ENCODE measurements at places on chromosomes 2 and 18.

DNA sequence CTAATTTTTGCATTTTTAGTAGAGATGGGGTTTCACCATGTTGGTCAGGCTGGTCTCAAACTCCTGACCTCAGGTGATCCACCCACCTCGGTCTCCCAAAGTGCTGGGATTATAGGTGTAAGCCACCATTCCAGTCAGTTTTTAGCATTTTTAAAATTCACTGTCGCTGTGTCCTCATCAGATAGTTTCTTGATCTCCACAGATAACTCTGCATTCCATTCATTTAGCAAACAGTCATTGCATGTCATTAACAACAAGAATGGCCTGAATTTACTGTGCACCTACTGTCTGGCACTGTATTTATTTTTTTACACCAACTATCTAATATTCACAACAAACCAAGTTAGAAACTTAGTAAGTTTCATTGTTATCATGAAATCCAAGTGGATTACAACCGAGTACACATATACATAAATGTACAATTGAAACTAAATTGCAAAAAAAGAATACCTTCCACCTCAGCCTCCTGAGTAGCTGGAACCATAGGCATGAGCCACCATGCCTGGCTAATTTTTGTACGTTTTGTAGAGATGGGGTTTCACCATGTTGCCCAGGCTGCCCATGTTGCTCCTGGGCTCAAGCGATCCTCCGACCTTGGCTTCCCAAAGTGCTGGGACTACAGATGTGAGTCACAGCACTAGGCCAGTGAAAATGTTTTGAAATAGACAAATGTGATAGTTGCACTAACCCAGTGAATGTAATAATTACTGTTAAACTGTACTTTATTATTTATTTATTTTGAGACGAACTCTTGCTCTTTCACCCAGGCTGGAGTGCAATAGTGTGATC, 4.3 kb downstream of the MCEE start:
- no peak for DNase-seq

GRCh38 chr2:71643674-71644357, 190.5 kb downstream of the DYSF start:
- DNase-seq, result no peak

- no peak for DNase-seq
Measured at GRCh38 chr18:51757255-51757924, 559.9 kb upstream of the MEX3C start.

DNA sequence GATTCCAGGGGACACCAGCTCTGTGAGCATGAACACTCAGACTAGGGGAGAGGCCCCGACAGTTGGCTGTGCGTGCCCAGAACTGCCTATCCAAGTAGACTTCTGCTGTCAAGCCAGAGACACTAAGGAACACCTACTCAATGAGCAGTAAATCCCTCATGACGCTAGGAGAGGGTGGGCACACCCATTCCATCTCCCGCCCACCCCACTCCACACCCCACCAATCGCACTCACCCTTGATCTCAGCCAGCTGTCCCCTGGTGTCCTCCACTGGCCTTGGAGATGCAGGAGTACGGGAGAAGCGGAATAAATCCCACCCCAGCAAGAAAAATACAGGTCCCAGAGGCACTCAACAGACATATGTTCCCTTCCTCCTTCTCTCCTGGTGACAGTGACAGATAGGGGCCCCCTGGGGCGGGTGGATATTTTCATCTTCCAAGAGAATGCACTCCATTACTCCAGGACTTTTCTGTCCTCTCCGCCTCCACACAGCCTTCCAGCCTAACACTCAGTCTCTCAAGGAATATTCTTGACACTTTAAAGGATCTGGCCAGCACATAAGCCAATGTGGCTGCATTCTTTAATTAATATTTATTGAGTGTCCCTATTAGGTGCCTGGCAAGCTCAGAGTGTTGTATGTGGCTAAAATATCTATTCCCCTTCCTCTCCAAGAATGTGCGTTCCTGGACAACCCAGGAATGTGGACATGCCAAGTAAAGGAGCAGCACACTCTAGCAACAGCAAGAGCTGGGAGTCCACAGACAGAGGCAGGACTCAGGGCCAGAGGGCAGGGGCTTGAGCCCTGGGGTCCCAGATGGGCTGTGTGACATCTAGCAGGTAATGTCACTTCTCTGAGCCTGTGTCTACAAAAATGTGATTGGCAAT, 13.1 kb upstream of the SMAD7 start:
- DNase-seq, result no peak

DNA sequence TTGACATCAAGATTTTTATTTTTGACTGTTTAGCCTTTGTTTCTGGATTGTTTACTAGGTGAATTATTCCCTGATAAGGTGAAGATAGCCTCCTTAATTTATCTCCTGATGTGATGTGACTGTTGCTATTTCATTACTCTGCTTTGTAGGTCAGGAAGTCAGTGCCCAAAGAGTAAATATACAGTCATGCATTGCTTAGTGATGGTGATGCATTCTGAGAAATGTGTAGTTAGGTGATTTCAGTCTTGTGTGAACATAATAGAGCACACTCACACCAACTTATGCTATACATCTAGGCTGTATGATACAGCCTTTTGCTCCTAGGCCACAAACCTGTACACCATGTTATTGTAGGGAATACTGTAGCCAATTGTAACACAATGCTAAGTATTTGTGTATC, 102.4 kb upstream of the THUMPD2 start:
- no peak for DNase-seq
